ENCODE measurements at places on chromosomes 6 and 20. TPM values are rescaled to one million over a fixed set of nuclear protein-coding genes. Genes with fewer than 3 reads are reported as not detected.

Gene HMGN3
- 105 TPM for polyA plus RNA-seq

Gene DAAM2
- polyA plus RNA-seq: 10.7 TPM

Gene SLC17A2
- polyA plus RNA-seq: not detected

Gene GSS
- polyA plus RNA-seq: 40.9 TPM

Gene NR2E1
- 0.06 TPM for polyA plus RNA-seq

All from esophagus (tissue), 2 donors.